HCT116 (cell line): ENCODE measurements at places on chromosomes 11 and 22. TPM values are rescaled to one million over a fixed set of nuclear protein-coding genes. Genes with fewer than 3 reads are reported as not detected.

Gene HBE1
- 212 TPM for total RNA-seq

Gene MUC2
- total RNA-seq: 0.47 TPM

Gene CARD10
- total RNA-seq: 32.0 TPM

Gene GAL3ST1
- total RNA-seq: 2.1 TPM

Gene THOC5
- 80.6 TPM for total RNA-seq

DNA sequence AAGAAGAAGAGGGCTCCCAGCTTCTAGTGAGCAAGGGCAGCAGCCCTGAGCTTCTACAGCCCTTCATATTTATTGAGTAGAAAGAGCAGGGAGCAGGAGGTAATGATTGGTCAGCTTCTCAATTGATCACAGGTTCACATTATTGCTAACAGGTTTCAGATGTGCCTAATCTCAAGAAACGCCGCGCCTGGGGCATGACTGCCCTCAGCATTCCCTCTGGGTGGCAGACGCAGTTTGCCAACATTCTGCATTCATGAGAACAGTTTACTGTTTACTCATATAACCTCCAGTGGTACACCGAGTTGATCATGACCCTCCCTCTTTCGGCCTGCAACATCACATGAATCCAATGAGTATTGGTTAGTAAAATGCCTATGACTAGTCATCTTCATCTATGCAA, 4.7 kb upstream of the ZNF74 start:
- no peak for DNase-seq

DNA sequence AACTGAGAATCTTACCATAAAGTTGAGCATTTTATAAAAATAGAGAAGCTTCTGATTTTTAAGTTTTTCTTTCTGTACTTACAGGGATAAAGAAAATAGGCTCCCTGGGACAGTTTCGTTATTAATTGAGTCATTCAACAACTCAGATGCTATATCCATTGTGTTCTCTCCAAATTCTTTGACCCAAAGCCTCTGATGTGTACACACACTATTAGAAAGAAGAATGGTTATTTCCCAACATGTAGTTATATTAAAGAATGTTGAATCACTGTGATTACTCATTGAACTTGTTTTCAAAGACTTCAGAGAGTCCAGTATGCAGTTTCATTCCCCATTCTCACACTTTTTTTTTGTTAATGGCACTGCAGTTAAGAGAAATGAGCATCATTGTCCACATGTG, 734.3 kb upstream of the ARHGAP42 start:
- no peak for DNase-seq

DNA sequence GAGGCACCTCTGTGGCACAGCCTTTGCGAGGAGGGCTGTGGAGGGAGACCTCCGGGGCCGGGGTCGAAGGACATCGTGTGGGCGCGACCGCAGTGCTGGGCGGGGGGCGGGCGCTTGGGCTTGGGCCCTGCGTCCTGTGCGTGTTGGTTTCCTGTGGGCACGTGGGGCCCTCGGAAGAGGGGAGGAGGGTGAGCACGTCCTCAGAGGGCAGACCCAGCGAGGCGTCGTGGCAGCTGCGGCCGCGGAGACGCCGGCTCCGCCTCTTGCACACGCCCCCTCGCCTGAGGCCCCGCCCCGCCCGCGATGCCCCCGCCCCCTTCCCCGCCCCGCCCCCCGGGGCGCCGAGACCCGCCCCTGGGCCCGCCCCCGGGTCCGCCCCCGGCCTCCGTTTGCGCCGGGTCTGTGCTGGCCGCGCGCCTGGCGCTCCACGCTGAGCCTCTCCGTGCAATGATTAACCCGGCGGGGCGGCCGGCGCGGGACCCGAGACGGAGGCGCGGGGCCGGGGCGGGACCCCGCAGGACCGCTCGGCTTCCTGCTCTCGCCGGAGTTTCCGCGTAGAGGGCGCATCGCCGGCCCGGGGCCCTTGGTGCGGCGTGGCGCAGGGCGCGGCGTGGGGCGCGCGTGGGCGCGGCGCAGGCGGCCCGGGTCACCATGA, at the start of gene PRR5:
PRR5 (plus strand) TSS at position 381 of the 655 bp plus-strand sequence; CDS start at position 652, 271 bp downstream.
- peak; percentile 51 for DNase-seq

GRCh38 chr11:133978794-133979193, 22.0 kb upstream of the IGSF9B start:
- no peak for DNase-seq
